ENCODE measurements at places on chromosomes 3 and 15.

GRCh38 chr3:184373422-184373821 lies 4.6 kb downstream of the THPO start:
- DNase-seq, result no peak

DNA sequence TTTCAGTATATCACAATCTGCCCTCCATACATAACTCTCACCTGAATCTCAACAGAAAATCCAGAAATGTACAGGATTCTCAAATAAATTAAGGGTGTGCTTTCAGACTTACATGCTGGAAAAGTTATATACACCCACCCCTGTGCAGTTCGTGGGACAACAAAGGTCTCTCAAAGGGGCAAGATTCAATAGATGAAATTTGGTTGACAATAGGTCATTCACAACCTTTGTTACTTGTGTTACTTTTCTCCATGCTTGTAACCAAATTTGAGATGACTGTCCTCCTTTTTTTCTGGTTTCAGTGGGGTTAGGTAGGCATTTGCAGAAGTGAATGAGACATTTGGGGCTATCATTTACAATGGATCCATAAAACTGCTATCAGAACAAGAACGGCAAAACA lies 72.7 kb downstream of the SETMAR start:
- DNase-seq, result no peak

DNA sequence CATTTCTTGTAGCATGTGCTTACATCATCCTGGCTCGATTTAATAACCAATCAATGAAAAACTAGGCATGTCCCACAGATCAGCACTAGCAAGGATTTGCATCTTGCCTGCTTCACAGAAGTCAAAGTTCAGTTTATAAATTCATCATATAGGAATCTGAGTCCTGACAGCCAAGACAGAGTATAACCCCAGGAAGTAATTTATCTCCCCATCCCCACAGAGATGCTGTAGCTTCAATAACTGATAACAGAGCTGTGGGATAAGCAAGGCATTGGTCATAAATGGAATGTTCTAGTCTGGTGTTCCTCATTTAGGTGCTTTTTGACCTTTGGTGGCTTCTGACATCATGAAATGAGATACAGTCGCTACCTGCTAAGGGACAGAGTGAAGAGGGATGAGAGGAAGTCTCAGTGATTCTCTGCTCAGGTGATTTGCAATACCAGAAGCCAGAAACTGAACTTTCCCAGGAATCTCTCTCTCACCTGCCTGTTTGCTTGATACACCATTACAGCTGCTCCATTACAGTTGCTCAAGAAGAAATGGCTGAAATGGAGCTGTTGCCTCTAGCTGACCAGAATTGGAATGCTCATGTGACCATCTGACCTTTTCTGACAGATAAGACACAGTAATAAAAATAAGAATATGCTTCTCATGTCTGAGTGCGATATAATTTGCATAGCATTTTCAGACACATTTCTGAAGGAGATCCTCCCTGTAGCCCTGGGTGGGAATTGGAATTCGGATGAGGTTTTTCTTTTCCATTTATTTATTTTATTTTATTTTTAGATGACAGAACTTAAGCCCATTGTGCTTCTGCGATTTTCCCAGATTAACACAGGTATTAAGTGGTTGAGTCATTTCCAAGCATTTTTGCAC lies 217.1 kb upstream of the KCNMB2 start:
- peak; percentile 28 for DNase-seq

GRCh38 chr3:24017305-24017704 lies 72.2 kb downstream of the NR1D2 start:
- no peak for DNase-seq

- no peak for DNase-seq
These were observed 42.9 kb downstream of the RLBP1 start for GRCh38 chr15:89178307-89178977.

DNA sequence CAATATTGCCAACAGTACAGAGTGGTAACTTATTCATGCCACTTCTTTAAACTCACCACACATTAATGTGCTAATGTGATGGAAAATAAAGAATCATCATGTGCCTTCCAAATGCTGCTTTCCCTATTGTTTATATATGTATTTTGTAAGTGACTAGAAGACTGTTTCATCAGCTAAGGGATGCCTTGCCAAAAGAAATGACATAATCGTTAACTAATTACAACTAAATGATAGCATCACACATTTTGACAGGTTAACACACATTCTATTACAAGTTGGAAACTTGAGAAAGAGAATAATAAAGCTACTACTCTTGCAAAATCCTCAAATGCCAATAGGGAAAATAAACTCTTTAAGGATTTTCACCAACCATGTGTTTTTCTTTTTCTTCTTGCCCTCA lies 329.9 kb upstream of the AGTR1 start:
- DNase-seq, result peak; percentile 33
